ENCODE measurements at places on chromosomes 2 and 18.

GRCh38 chr2:229612384-229612971 is 101.9 kb downstream of the DNER start:
- DNase-seq, result no peak

- DNase-seq, result no peak
Measured at GRCh38 chr2:215966274-215966673, 47.1 kb downstream of the MREG start.

DNA sequence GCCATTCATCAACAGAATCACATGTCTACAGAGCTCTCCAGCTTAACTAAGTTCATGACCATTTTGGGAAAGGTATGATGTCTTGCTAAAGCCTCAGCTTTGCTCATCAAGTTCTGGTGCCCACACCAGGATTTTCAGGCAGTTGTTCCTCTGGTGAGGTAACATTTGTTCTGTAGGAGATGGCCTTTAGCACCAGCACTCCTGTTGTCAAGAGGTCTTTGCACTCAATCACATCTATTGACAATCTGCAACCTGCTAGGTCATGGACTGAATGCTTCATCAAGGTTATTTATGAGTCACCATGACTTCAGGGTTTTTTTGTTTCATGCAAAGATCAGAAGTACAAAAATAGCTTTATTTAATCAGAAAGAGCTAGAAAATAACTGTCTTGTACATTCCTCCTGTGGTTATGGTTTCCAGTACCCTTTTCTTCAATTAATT is 36.6 kb upstream of the VIT start:
- DNase-seq, result no peak

DNA sequence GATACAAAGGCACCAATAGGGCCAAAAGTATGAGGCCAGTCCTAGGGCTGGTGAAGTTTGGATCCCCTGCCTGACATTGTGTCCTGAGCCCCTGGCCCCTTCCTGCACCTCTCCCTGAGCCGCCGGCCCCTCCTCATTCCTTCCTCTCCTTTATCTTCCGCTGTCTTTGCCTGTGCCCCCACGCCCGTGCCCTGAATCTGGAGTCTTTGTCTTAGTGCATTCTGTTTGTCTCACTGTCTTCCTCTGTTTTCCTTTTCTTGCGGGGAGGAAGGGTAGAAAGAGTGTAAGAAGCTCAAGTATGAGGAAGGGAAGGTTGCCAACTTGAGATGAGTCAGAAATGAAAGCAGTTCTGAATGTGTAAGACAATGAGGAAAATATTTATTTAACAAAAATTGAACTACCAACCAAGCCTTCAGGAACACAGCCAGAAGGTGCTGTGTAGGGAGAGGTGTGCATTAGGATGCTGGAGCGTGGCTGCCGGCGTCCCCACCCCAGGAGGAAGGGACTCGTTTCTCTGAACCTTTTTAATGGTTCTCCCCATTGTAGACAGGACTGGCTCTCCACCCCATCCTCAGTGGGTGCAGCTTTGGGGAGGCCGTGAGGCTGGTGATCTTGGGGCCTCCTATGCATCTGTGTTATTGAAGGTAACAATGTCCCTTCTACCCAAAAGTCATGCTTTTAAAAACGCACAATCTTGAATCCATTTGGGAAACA is 133.1 kb downstream of the NEDD4L start:
- peak; percentile 71 for DNase-seq

Data from mucosa of gallbladder (tissue), 1 donor.